ENCODE measurements at places on chromosomes 5 and 9. TPM values are rescaled to one million over a fixed set of nuclear protein-coding genes. Genes with fewer than 3 reads are reported as not detected.

DNA sequence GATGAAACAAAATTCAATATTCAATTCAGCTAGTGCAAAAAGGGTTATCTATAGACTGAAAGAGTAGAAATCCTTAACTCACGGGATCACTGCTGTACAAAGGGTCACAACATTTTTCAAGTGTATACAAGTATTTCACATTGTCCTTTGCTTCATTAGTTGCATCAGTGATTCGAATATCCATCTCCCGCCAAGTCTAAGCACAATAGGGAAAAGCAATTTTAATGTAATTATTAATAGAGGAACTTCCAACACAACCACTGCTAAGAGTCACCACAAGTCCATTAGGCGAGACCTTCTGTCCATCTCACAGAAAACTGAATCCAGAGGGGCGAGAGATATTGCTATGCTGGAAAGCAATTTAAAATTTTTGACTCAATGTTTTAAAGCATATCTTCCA lies 27.4 kb downstream of the DNAH5 start:
- DNase-seq = no peak

Gene NEUROG1
- polyA plus RNA-seq = 0.16 TPM

GRCh38 chr5:78717674-78718584 lies 69.4 kb upstream of the LHFPL2 start:
- DNase-seq = no peak

- no peak for DNase-seq
Measured at GRCh38 chr5:25415970-25416369, 771.2 kb upstream of the CDH10 start.

GRCh38 chr9:26955222-26955903 lies 849 bp upstream of the IFT74 start:
- no peak for DNase-seq
